Stimulated activated CD8-positive, alpha-beta memory T cell treated with anti-CD3 and anti-CD28 coated beads, Interleukin-15, amount 100 ng/mL, for 1 hour (primary cell): ENCODE measurements at places on chromosomes 16 and 17.

DNA sequence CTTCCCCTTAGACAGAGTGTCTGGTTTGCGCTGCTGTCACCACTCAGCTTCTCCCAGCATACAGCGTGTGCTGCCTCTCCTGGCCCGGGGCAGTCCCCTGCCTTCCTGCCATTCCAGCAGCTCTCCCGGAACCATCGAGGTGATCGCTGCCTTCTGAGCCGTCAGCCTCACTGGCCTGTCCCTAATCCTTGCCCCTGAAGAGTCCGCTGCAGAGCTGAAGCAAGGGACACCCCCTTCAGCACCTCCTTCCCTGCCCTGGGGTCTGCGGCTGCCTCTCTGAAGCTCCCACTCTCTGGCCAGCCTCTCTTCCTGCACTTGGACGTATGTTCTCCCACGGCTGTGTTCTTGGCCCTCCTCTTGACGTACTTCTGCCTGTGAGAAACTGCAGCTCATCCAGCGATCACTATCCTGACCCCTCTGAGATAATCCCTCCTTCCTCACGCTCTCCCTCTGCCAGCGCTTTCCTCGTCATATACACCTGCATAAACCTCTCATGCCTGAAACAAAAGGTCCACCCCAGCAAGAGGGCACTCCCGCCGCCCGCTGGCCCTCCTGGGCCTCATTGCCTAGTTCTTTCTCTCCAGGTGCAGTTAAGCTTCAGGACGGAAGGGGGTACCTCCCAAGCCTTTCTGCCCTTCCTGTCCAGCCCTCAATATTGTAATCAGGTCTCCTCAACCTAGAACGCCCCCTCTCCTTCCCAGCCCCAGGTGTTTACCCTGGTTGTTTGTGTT is 220.6 kb upstream of the CHMP6 start:
- DNase-seq: no peak

- DNase-seq: no peak
Measured at GRCh38 chr17:70119545-70119944, 44.5 kb downstream of the KCNJ16 start.

GRCh38 chr16:13052431-13052830 is 151.0 kb downstream of the SHISA9 start:
- no peak for DNase-seq

GRCh38 chr16:67790071-67790470 is 16.3 kb downstream of the RANBP10 start:
- DNase-seq: no peak

DNA sequence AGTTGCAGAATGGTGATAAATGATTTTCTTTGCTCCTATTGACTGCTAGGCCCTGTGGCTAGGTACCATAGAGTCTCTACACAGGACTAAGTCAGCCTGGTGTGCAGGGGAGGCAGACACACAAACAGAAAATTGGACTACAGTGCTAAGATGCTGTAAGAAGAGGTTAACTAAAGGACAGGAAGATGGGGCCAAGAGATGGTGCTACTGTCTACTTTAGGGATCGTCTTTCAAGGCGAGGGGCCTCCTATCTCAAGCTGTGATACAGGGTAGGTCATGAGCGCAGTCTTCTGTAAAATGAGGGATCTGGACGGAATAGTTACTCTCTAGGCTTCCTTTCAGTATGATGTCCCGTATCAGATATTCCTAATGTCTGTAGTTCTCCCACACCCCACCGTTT is 817 bp downstream of the NME1 start:
- DNase-seq: no peak

DNA sequence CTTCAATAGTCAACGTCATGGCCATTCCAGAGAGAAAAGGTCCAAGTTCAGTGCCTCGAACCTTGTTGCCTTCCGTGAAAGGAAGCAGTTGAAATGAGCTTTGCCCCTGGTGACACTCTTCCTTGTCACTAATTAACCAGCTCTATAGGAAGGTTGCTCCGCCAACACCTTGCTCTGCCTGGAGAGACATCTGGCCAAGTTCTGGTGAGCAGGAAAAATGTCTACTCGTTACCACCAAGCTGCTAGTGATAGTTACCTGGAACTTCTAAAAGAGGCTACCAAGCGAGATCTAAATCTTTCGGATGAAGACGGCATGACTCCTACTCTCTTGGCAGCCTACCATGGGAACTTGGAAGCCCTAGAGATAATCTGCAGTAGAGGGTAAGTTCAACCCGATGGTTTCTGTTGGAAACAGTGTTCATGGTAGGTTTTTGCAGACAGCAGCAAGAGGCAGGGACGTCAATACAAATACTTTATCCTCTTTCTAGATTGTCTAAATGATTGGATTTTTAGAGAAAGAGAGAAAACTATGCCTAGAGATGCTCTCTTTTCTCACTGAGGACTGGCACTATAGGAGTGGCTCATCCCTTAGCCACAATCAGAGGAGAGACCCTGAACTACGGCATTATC is at the start of gene ANKS4B:
TSS of gene ANKS4B (plus strand) at position 179 of the 630 bp plus-strand sequence. CDS start at position 218, 39 bp downstream.
- no peak for DNase-seq

DNA sequence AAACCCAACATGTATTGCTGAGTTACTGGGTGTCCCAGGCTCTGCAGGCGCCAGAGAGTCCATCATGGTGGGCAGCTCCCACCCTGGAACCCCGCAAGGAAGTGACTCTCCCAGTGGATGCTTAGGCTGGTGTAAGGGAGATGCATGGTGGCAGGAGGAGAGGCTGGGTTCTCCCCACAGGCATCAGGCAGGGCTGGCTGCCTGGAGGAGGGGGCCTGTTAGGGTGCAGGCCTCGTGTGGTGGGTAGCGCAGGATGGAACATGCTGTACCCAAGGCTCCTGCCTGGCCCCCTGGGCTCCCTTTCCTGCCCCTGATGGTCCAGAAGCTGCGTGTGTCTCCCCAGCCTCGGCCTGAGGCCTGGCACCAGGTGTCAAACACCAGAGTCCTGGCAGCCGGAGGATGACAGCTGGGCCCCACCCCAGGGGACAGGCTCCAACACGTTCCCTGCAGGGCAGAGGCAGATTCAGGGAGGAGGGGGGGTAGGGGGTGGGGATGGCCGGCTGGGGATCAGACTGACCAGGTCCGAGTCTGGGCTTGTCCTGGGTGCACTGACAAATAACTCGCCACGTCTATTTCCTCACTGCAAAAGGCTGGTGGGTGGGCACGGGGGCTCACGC is 40.2 kb upstream of the CIBAR2 start:
- no peak for DNase-seq
